AG09319 (cell line): ENCODE measurements at places on chromosomes 11 and 22.

GRCh38 chr22:37091994-37092393 is 17.5 kb downstream of the TMPRSS6 start:
- no peak for DNase-seq

DNA sequence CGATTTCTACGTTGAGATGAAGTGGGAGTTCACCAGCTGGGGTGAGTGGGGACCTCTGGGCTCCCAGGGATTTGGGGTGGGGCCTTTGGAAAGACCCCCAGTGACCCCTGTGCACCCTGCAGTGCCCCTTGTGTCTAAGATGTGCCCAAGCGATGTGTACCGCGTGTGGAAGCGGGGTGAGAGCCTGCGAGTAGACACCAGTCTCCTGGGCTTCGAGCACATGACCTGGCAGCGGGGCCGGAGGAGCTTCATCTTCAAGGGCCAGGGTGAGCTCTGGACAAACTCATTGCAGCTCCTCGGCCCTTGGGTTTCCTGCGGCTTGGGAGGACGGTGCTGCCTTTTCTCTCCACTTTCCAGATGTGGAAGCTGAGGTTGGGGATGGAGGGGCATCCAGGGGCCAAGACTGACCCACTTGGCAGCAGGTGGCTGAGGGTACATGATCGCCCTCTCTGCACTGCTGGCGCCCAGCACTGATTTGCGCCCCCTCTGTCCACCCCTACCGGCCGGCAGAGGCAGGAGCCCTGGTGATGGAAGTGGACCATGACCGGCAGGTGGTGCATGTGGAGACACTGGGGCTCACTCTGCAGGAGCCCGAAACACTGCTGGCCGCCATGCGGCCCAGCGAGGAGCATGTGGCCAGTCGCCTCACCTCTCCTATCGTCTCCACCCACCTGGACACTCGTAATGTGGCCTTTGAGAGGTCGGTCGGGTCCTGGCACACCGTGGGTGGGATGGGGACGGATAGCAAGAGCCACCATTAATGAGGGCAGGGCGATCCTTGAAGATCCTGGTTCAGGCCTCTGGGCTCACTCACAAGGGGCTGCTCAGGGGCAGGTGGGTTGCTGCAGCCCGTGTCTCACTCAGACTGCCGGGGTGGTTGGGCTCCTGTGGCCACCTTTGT is 2.6 kb downstream of the ANKRD13D start:
- no peak for DNase-seq

- DNase-seq = no peak
These were observed 28.0 kb upstream of the C11orf96 start for GRCh38 chr11:43914466-43914865.

- no peak for DNase-seq
These were observed 93.0 kb downstream of the GUCY1A2 start for GRCh38 chr11:106925245-106925644.

DNA sequence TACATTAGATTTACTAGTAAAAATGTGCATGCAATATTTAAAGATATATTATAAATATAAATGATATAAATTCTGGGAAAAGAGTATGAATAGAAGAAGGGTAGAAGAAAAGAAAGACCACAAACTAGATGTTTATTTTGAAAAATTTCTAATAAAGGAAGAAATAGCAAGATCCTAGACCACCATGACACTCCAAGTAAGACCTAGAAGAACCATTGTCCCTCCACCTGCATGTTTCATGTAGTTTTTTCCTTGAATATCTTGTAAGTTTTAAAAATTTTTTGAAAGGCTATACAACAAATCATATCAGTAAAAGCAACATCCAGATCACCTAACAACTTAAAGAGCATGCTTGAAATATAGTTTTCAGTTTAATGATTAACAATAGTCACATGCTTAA is 46.8 kb downstream of the ARHGAP32 start:
- no peak for DNase-seq

DNA sequence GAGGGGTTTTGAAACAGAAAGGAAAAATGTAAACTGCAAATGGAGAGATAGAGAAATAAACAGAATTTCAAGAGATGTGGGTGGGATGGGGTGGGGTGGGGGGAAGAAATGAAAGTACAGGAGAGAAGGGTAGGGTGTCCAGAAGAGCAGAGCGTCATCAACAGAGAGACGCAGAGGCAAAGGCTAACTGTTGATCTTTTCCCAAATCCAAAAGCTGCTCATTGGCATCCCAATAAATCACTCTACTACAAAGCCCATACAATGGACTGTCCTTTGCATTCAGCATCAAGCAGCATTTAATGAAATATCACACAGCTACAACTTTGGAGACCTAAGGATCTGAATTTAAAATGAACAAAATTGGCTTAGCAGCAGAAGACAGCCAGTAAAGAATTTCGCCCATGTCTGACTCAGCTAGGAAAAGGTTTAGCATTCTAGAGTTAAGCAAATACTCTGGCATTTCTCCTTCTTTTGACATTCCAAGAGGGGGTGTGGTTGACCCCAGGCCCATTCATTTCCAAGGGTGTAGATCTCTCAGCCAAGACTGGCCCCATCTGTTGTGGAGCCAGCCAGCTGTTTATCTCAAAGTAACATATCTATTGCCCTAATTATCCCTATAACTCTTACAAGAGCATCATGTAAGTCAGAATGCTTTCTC is 1.5 kb downstream of the RAB30 start:
- DNase-seq = peak; percentile 66

- DNase-seq = no peak
These were observed 40.3 kb downstream of the ARHGAP42 start for GRCh38 chr11:100727410-100727809.
